ENCODE measurements at places on chromosomes 12 and 14. TPM values are rescaled to one million over a fixed set of nuclear protein-coding genes. Genes with fewer than 3 reads are reported as not detected.

The MGST1 gene
- 92.4 TPM for total RNA-seq

The KRT6C gene
- not detected for total RNA-seq

The EGLN3 gene
- total RNA-seq, result 13.4 TPM

The GDF11 gene
- total RNA-seq, result 4.6 TPM

The JPH4 gene
- 0.82 TPM for total RNA-seq

The MYF5 gene
- not detected for total RNA-seq

The PLEKHH1 gene
- total RNA-seq, result 2.1 TPM

GRCh38 chr14:60355768-60356167, 106.7 kb downstream of the PPM1A start:
- no peak for DNase-seq

DNA sequence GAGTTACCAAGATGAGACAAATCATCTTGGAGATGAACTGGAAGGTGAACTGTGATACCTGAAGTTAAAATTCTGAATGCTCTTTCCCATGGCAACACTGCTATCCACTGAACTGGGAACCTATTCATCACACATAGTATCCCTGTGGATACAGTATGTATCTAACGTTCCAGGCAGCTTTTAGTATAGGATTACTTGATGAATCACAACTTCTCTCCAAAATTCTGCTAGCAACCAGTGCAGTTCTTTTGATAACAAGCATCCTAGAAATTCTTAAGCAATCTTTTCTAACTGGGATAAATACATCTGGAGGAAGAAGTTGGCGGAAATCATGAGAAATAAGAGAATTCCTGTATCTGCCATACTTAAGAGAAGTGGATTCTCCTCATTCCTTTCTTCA, 66.4 kb downstream of the PAWR start:
- no peak for DNase-seq

DNA sequence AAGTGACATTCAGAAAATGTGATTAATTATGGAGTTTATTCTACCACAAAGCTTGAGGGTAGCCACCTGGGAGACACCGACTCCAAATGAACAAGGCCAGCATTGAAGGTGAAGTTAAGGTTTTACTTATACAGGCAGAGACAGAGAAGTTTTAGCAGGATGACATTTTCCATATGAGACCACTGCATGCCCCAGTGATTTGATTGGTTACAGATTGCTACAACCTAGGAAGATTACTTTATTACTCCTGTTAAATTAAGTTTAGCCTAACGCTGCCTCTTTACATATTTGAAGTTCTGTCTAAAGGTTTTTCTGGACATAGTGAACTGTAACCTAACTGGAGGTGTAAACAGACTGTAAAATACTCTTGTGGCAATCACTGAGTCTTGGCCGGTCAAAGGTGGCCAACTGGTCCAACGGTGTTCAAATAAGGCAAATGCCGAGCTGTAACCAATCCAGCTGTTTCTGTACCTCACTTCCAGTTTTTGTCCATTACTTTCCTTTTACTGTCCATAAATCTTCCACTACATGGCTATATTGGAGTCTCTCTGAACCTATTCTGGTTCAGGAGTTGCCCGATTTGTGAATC, 57.2 kb downstream of the RIN3 start:
- DNase-seq, result peak; percentile 57

GRCh38 chr14:96512122-96512521, 9.9 kb downstream of the PAPOLA start:
- DNase-seq, result no peak

DNA sequence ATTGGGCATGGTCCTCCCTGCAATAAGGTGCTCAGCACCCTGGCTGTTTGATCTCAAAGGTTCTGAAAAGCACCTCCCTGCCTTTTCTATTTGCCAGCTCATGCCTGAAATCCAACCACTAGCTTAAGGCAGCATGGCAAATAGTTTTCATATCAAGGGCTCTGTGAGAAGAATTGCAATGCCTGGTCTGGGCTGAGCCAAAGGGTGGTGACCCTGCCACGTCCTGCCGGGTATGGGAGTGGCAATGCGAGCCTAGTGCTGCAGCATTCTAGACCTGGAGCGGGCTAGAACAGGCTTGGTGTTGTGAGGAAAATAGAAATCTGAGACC, 2.3 kb upstream of the SCNN1A start:
- peak; percentile 62 for DNase-seq

- DNase-seq, result no peak
Measured at GRCh38 chr14:69957986-69958385, 78.8 kb downstream of the SMOC1 start.

GRCh38 chr12:91877022-91877421, 268.6 kb downstream of the BTG1 start:
- DNase-seq, result peak; percentile 67

- peak; percentile 34 for DNase-seq
Measured at GRCh38 chr14:23578560-23579310, at the start of gene JPH4. TSS of gene JPH4 (minus strand) at chr14:23578790. CDS start at chr14:23577453, 1,337 bp downstream.

DNA sequence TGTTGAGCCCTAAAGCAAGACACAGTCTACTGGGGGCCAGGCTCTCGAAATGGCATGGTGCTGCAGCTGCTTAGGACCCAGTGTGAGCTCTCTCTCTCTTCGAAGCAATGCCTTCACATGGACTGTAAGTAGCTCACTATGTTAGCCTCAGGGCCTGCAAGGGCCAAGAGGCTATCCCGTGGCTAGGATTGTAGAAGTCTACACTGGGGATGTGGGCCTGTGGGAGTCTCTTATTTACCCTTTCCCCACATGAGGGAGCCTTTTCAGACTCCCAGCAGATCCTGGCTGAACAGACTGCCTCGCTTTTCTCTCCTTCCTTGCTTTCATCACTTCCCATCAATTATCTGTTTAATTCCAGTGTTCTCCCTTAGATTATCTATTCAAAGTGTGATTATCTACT, 101.4 kb downstream of the GPR65 start:
- no peak for DNase-seq

DNA sequence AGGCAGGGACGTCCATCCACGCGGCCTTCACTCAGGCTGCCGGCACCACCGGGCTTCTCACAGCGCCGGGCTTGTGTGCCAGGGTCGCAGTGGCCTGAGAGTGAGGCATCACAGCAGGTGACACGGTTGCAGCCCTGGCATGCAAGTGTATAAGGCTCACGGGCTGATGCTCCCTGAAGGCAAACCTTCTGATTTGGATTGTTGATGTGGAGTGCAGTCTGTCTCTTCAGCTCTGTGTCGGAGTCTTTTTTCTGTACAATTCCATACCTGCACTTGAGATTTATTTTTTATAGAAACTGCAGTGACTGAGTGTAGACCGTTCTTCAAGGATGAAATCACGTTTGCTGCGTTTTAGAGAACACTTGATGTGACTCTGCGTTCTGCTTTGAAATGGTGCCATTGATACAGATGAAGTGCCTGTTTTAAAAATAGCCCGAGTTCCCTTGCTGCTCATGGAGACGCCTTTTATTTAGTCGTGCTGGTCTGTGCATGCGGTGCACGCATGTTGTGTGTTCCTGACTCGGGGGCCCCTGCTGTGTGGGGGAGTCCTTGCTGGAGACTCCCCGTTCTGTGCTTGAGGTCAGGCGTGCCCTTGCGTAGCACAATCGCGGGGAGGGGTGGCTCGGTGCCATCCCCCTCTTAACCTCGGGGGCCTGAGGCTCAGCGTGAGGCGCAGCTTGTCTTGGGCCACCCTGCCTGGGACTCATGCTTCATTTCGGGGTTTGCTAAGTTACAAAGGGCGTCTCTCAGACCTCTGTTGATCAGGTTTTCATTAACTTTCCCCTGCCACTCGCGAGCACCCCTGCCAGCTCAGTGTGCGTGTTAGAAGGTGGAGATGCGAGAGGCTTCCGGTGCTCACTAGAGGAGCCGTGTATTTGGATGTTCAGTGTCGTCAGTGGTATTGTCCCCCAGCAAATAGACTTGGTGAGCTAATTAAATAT, 21.6 kb upstream of the AMN start:
- no peak for DNase-seq

DNA sequence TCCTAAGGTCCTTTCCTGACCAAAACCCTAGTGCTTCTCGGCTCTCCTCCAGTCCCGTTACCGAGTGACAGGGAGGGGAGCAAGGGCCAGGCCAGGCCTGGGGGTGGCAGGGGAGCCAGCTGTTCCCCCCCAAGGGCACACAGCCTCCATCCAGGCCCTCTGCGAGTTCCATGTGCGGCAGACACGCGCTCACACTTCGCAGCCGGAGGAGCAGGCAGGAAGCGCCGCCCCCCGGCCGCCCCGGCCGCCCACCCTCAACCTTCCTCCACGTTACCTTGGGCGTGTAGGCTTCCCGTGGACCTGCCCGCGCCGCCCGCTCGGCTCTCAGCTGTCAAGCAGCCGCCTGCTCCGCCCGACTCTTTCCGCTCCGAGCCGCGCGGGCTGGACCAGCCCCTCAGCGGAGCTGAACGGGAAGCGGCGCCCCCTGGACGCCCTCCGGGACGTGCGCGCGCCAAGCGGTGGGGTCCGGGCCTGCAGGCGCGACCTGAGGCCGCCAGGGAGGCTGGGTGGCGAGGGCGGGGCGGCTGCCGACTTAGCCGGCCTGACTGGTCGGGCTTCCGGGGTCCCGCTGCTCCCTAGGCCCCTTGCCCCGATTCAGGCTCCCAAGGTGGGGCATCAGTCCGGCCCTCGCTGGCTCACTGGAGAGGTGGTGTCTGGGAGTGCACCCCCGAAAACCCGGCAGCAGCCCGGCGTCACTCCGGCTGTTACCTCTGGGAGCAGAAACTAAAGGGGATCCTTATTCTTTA, at the start of gene CRACR2A:
CRACR2A (minus strand) TSS at position 369 of the 746 bp plus-strand sequence. CDS start 56,110 bp downstream, outside the sequence.
- DNase-seq, result peak; percentile 80

DNA sequence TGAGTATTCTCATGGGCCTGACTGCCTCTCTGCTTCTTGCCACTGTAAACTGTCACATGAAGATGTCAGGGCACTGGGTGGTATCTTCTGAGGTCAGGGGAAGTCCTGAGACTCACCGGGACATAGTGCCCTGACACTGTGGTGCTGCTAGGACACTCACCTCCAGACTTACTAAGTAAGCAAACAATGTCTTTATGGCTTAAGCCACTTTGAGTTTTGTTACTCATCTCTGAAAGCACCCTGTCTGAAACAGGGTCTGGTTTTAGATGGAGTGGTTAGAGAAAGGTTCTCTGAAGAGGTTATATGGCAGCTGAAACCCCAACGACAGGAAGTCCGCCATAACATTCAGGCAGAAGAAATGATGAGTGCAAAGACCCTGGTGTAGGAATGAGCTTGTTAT, 22.7 kb downstream of the GPR19 start:
- no peak for DNase-seq

GRCh38 chr12:15918066-15918465, 6.9 kb downstream of the DERA start:
- no peak for DNase-seq

GRCh38 chr14:28542040-28542439, 224.5 kb upstream of the FOXG1 start:
- DNase-seq, result no peak

DNA sequence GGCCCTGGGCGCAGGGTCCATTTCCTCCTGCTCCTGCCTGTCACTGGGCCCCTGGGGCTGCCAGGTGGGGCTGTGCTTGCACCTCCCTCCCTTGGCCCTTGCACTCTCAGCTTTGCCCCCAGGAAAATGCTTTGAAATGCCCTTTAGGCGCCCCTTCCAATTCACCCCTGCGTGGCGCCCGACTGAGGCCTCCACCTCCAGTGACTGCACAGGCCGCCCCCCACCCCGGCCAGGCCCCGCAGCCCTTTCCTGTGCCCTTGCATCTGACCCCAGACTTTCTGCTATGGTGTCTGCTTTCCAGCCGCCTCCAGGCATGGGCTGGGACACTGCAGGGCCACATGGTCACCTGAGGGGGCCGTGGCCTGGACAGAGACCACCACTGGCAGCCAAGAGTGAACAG, 17.4 kb downstream of the DDX54 start:
- no peak for DNase-seq

GRCh38 chr14:53174918-53175317, 21.8 kb upstream of the DDHD1 start:
- no peak for DNase-seq

- DNase-seq, result no peak
Measured at GRCh38 chr12:24256684-24257083, 307.2 kb upstream of the SOX5 start.

DNA sequence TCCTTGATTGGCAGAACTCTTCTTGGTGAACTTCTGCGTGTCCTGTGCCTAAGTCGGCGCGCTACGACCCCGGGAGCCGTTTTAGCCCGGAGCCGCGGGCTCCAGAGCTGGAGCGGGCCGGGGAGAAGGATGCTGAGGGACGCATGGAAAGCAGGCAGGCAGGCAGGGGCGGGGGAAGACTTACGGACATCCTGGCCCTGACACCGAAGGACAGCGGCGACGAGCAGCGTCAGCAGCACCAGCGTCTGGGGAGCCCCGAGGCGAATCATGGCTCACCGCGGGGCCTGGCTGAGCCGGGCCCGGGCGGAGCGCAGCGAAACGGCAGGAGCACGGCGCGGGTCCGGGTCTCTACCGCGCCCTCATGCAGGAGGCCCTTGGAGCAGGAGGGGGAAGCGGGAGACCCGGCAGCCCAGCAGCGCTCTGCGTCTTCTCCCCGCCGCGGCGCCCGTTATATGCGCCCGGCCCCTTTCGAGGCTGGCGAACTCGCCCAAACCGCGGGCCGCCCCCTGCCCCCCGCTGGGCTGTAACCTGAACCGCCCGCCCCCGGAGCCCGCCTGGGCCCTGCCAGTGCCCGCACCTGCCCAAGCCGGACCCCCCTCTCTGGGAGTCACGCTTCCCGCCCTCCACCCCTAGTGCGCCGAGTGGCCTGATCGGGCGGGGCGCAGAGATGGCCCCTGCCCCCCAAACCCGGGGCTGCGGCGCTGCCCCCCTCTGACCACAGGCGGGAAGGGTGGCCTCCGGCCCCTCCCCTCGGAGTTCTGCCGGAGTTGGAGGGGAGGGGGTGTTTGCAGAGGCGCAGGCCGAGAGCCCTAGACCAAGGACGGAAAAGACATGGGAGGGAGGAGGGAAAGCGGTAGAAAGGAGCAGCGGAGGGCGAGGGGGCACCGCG, at the start of gene COL2A1:
COL2A1 (minus strand) TSS at position 424 of the 889 bp plus-strand sequence; CDS start at position 269, 155 bp downstream.
- no peak for DNase-seq

GRCh38 chr12:99387661-99388060, 259.9 kb upstream of the GARIN6 start:
- DNase-seq, result no peak

DNA sequence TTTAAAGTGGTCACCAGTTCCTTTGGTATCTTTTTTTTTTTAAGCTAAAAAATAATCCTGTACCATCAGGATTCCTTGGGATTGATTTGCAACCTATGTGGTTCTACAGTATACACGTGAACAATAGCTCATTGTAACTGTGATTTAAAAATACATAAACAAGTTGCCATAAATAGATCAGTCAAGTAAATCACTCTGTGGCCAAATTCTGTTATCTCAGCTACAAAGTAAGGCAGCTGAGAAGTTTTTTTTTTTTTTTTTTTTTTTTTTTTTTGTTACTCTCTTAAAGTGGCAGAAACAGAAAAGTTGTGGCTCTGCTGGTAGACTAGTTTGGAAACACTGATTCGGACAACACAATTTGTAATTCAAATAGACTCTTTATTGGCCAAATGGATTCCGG, 104.5 kb downstream of the PRICKLE1 start:
- DNase-seq, result no peak

DNA sequence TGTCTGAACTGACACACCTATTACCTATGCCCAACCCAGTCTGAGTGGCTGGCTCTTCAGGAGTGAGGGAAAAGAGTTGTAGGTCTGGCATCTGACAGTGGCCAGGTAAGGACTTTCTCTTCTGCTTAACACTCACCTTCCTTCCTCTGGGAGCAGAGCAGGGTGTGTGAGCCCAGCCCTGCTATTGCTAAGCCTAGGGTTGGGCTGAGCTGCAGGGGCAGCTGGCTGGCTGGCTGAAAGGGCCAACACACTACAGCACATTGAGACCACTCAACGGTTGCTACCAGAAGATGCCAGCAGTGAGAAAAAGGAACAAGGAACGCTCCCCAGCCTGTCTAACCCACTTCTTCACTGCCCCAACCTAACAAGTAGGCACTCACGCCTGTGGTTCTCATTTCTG, 201.2 kb downstream of the DPF3 start:
- DNase-seq, result no peak

Data from sigmoid colon (tissue), 7 donors.